ENCODE measurements at places on chromosomes 1 and 21. TPM values are rescaled to one million over a fixed set of nuclear protein-coding genes. Genes with fewer than 3 reads are reported as not detected.

The GFI1 gene
- 0.36 TPM for total RNA-seq

The ECM1 gene
- total RNA-seq = 23.8 TPM

The KRTAP19-1 gene
- not detected for total RNA-seq

The RIPK4 gene
- under 0.01 TPM for total RNA-seq

The SPRR5 gene
- not detected for total RNA-seq

The PGLYRP4 gene
- total RNA-seq = not detected

The KRTAP26-1 gene
- total RNA-seq = not detected

- DNase-seq = peak; percentile 77
Observed at GRCh38 chr1:8424539-8425116, 106.7 kb downstream of the SLC45A1 start.

DNA sequence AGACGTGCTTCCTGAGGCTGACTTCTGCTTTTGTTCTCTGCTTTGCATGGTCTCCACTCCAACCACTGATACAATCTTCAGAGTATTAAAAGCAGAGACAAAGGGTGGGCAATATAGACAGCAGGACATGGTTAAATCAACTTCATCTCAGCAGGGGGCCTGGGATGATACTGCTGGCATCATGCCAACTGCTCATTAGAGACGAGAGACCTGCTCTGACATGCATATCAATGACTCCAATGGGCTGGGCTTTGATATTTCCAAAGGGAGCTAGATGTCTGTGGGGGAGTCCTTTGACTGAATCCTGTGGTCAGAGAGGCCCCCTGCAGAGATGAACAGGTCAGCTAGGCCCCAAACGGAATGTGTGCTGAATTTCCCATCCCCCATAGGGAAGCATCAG lies 106.6 kb downstream of the ACTL8 start:
- DNase-seq = no peak

DNA sequence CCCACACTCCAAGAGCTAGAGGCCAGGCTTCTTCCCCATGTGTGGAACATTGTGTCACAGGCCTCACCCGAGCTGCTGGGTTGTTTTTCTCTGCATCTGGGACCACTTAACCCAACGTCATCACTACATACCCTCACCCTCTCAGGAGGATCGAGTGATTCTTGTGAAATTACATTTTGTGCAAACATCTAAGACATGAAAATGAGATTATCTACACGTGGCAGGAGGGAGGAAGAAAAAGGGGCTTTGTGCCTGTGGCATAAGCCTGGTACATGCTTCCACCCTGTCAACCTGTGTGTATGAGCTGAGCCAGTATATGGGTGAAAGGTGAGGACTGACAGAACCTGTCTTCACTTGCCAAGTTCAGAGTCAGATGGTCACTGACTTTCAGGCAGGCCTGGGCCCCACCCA lies 1.6 kb downstream of the CPT2 start:
- peak; percentile 69 for DNase-seq

GRCh38 chr1:172834609-172835008 lies 175.7 kb downstream of the FASLG start:
- no peak for DNase-seq

DNA sequence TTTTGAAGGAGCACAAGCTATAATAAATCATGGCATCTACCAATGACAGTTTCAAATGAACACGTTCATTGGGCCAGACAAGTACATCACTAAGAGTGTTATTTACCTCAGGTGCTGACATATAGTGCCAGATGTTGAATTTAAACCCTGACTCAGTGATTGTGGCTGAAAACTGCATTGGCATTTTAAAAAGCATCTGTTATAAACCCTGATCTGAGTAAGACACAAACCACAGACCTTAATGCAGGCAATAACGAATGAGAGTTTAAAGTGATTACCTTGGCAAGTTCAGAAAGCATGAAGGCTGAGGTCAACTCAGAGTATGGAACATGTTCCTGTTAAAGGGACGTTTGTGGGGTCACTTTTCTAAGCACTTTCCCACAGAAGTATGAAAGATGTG lies 865.1 kb upstream of the TMPRSS15 start:
- no peak for DNase-seq

GRCh38 chr1:17080880-17081279 lies 27.0 kb upstream of the SDHB start:
- DNase-seq = no peak

DNA sequence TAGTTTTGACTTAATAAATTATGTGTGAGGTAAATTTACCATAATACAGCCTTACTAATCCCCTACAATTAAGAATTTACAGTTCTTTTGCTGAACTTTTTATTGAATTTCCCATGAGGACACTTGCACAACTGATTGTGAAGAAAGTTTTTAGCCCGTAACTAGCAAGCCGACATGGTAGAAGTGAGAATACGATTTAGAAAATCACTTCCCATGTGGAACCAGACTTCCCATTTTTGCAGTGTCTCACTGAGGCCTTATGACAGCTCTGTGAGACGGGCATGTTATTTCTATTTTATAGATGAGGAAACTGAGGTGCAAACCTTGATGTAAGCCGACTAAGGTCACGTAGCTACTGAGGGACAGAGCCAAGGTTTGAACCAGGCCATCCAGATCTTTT lies 32.5 kb upstream of the LMO4 start:
- DNase-seq = no peak

DNA sequence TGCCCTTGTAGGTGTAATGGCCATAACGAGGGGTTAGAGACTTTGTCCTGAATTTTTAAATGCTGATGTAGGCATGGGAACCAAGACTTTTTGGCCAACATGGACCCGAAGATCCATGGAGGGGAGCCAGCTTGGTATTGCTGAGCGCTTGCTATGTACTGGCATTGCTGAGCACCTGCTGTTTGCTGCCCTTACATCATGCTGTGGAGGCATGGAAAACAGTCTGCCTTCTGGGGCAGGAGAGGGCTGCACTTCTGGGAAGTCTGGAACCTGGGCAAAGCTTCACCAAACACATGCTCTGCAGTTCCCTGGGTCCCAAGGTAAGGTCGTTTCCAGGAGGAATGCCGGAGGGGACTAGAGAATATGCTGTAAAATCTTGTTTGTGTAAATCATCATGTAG lies 86.3 kb upstream of the CNIH3 start:
- DNase-seq = no peak

GRCh38 chr1:228081578-228082213 lies 812 bp upstream of the ARF1 start:
- DNase-seq = no peak

GRCh38 chr1:63368131-63368530 lies 704 bp downstream of the ALG6 start:
- no peak for DNase-seq

DNA sequence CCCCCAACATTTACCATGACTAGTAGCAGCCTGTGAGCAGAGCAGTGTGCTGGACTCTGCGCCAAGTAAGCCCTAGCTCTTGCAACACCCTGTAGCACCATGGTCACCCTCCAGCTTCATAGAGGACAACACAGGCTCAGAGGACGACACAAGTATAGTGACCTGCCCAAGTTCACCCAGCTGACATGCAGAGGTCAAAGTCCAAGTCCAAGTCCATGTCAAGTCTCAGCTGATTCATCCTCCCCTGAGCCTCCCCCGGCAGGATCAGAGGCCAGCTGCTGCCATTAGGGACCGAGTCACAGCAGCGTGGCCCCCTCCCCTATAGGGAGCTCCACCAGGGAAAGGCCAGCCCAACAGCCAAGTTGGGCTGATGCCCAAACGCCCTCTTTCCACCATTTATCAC lies 15.9 kb downstream of the SDC3 start:
- DNase-seq = no peak

DNA sequence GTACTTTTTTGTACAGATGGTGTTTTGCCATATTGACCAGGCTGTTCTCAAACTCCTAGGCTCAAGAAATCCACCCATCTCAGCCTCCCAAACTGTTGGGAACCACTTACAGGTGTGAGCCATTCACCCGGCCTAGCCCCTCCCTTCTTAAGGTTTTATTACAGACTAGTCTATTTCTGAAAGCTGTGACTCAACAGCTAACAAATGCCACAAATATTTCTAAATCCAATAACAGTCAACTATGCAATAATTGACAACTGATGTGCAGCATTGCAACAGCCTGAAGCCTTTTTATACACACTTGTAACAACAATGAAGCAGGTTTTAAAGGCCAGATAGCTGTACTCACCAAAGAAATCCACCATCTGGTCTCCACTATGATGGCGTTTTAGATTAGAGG lies 51.4 kb downstream of the GRIK1 start:
- DNase-seq = no peak

- DNase-seq = no peak
Observed at GRCh38 chr1:219293410-219293809, 119.7 kb downstream of the LYPLAL1 start.

DNA sequence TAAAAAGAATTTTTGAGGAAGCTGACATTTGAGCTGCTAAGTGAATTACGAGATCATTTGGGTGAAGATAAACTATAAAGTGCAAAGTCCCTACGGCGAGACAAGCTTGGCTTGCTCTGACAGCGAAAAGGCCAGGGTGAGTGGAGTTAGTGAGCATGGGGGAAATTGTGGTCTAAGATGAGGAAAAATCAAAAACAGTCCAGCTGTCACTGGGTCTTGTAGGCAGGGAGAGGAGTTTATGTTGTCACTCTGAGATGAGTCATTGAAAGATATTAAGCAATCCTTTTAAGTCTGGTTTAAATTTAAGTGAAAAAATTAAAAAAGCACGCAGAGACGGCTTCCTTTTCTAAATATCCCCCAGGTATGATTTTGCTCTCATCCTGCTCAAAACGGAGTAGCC lies 601.9 kb downstream of the MRPL39 start:
- no peak for DNase-seq

DNA sequence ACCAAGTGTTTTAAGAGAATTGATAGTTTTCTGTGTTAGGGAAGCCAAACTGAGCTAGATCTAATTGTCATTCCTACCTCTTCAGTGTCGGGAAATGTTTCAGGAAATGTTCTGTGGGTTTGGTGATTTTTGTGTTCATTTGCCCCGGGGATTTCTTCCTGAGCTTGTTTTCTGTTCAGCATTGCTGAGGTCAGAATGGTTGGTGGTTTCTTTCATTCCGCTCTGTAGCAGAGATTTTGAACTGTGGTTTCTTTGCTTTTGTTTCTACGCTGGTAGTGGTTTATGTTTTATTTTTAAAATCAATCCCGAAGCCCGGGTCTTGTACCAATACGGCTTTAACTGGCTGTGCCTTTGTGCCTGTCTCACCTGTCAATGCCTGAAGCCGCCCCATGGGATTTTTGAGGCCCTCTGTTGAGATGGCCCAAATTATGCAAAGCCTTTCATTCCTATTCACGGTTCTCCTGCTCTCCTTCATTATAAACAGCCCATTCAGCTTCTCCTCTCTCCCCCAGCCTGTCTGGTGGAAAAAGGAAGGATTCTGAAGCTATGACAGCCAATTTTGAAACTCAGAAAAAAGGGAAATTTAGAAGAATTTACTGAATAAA lies 417.2 kb upstream of the KAZN start:
- no peak for DNase-seq

GRCh38 chr1:73800376-73800775 lies 397.6 kb downstream of the LRRIQ3 start:
- DNase-seq = no peak

DNA sequence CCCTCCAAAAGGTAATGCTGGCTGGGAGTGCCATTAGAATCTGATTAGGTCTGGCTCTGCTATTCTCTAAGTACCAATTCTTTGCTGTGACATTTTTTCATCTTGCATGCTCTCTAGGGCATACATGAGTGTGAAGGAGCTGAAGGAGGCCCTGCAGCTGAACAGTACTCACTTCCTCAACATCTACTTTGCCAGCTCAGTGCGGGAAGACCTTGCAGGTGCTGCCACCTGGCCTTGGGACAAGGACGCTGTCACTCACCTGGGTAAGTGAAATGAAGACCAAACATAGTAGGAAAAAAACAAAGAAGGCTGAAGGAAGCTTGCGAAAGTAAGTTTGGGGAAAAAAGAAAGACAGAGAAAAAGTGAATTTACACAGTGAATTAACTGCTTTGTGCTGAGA lies 207.9 kb downstream of the PAPPA2 start:
- DNase-seq = no peak

DNA sequence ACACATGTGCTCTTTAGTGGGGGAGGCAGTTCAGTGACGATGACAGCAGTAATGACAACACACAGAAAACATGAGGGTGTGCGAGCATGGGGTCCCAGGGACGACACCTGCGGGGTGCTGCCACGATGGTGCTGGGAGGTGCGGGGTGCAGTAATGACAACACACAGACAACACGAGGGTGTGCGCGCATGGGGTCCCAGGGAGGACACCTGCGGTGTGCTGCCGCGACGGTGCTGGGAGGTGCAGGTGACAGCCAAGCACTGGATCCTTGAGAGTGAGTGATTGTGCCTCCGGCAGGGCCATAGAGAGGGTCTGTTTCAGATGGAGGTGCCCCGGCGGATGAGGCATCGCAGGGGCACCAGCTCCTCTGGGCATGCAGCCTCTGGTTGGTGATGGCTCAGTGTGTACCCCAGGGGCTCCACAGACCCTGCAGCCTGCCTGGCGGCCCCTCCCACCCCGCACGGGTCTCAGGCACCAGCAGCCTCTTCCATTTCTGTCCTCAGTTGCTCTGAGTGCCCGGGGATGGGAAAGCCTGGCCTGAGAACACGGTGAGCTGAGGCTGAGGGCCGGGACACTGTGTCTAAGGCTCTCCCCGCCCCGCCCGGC lies 191.7 kb upstream of the ARHGEF16 start:
- no peak for DNase-seq
